Stomach (tissue), 19 donors: ENCODE measurements at places on chromosomes 7 and 10.
A peak's percentile ranks its signal among the peaks of the same experiment; 100 is the strongest.

DNA sequence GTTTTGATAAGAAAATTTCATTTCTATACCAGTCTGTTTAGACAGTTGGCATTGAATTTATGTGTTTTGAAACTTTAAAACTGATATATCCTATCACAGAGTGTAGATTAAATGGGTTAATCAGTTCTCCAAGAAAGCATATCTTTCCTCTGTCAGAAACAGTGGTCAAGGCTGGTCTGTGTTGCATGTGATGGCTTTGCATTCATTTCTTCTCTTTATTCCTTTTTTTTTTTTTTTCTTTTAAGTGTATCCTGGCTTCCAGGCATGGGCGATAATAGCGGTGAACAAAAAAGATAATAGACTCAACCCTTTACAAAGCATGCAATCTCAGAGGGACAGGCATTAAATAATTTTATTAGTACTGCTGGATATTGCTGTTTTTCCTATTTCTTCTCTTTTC lies 136.6 kb downstream of the LRRC4 start:
- H3K36me3 ChIP-seq, result no peaks in the 10 kb centered on the region
- no peak overlapping the region for H3K4me3 ChIP-seq
- H3K27me3 ChIP-seq, result no peaks in the 10 kb centered on the region
- no peak overlapping the region for H3K27ac ChIP-seq
- peaks cover 24% of the 10 kb centered on the region for H3K4me1 ChIP-seq

DNA sequence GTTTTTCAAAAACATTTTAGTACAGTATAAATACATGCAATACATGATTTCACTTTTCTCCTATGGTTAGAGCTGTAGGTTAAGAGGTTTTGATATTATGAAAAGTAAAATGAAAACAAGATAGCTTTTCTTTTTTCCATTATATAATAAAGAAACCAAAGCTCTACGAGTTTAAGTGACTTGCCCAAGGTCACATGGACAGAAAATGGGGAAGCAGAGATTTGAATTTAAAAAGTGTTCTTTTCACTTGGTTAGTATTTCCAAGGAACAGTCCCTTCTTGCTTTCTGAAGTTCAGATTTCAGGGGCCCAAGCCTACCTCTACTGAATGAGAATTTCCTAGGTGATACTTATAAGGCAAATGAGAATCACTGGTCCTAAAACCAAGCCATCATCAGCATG lies 13.2 kb upstream of the MAP3K8 start:
- no peak for DNase-seq
- H3K27me3 ChIP-seq, result no peaks in the 10 kb centered on the region
- no peak overlapping the region for H3K4me3 ChIP-seq
- H3K27ac ChIP-seq, result no peak overlapping the region
- peaks cover 12% of the 10 kb centered on the region for H3K4me1 ChIP-seq
- H3K36me3 ChIP-seq, result no peaks in the 10 kb centered on the region

DNA sequence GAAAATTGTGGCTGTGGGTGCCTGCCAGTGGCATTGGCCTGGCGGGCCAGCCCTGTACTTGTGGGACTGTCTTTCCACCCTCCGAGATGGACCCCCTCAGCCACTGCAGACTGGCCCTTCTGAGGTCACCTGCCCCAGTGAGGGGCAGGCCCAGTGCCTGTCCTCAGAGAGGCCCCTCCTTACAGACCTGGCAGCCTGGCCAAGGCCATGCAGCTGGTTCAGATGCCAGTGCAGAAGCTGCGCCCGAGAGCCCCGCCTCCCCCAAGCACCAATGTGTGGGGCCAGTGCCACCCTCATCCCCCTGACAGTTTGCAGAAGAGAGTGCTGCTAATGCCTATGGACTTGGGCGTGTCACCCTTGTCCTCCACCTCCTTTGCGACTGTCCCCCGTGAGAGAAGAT lies 10.0 kb downstream of the ZNF316 start:
- H3K27ac ChIP-seq, result no peak overlapping the region
- no peaks in the 10 kb centered on the region for H3K4me1 ChIP-seq
- no peaks in the 10 kb centered on the region for H3K27me3 ChIP-seq
- no peak for DNase-seq

- DNase-seq, result no peak
- H3K36me3 ChIP-seq, result no peaks in the 10 kb centered on the region
- H3K4me1 ChIP-seq, result peaks cover 54% of the 10 kb centered on the region
- H3K27ac ChIP-seq, result peak overlapping the region; percentile 80
Measured at GRCh38 chr7:30470163-30470770, 8.3 kb downstream of the NOD1 start.
